ENCODE measurements at places on chromosomes 7 and 10. TPM values are rescaled to one million over a fixed set of nuclear protein-coding genes. Genes with fewer than 3 reads are reported as not detected.

DNA sequence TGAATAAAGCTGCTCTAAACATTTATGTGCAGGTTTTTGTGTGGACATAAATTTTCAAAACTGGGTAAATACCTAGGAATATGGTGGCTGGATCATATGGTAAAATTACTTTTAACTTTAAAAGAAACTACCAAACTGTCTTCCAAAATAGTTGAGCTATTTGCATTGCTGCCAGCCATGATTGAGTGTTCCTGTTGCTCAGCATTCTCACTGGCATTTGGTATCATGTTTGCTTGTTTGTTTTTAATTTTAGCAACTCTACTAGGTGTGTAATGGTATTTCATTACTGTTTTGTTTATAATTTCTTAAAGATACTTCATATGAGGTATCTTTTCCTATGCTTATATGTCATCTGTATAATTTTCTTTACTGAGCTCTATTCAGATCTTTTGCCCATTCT lies 143.2 kb downstream of the POLR1F start:
- DNase-seq = no peak
- H3K27me3 ChIP-seq = no peaks in the 10 kb centered on the region
- H3K36me3 ChIP-seq = no peaks in the 10 kb centered on the region
- no peak overlapping the region for H3K4me3 ChIP-seq
- H3K27ac ChIP-seq = no peak overlapping the region

The FXYD4 gene
- not detected for total RNA-seq

The JAKMIP3 gene
- total RNA-seq = 0.15 TPM

DNA sequence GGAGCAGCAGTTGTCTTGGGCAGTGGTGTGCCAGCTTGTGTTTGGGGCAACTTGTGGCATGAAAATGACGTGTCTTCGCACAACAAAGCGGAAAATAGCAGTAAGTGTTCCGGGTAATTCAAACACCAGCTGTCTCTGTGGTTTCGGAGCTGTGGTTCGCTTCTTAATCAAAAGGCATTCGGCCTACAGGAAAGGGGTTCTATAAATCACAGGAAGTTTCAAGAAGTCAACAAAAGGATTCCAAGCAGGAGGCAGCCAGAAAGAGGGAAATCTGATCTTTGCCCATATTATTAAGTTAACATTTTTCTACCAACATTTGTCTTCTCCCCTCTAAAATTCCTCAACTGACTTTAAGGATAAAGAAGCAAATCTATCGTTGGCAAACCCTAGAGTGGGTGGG lies 353.4 kb downstream of the FGFR2 start:
- no peak for DNase-seq
- H3K36me3 ChIP-seq = peaks cover 5% of the 10 kb centered on the region
- H3K4me1 ChIP-seq = no peaks in the 10 kb centered on the region
- no peak overlapping the region for H3K27ac ChIP-seq

DNA sequence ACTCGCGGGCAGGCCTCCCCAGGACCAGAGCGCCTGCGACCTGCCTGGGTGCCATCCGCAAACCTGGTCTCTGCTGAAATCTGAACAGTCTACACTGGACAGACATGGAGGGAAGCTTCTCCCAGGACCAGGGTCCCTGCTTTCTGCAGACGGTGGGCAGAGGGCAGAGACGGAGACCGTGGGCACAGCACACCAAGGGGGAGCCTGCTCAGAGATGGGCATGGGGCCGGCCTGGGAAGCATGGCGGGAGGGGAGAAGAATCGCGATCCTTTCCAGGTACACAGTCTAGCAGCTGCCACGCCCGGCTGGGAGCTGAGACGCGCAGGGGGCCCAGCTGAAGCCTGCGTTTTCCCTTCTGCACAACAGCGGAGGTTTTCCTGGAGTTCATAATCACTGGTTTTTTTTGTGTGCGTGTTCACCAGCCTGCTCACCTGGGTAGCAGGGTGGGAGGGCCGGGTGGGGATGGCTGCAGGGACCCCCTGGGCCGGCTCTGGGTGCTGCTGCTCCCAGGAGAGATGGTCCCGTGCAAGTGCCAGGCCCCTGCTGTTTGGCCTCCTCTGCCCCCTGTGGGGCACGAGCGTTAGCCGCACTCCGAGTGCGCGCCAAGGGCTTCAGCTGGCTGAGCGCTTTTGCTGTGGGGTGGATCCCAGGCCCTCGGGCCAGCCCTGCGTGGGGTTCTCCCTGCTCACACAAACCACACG lies 448.8 kb downstream of the DNAJB6 start:
- no peaks in the 10 kb centered on the region for H3K27me3 ChIP-seq
- no peak for DNase-seq
- no peaks in the 10 kb centered on the region for H3K4me1 ChIP-seq
- no peak overlapping the region for H3K4me3 ChIP-seq
- H3K36me3 ChIP-seq = peaks cover 10% of the 10 kb centered on the region

DNA sequence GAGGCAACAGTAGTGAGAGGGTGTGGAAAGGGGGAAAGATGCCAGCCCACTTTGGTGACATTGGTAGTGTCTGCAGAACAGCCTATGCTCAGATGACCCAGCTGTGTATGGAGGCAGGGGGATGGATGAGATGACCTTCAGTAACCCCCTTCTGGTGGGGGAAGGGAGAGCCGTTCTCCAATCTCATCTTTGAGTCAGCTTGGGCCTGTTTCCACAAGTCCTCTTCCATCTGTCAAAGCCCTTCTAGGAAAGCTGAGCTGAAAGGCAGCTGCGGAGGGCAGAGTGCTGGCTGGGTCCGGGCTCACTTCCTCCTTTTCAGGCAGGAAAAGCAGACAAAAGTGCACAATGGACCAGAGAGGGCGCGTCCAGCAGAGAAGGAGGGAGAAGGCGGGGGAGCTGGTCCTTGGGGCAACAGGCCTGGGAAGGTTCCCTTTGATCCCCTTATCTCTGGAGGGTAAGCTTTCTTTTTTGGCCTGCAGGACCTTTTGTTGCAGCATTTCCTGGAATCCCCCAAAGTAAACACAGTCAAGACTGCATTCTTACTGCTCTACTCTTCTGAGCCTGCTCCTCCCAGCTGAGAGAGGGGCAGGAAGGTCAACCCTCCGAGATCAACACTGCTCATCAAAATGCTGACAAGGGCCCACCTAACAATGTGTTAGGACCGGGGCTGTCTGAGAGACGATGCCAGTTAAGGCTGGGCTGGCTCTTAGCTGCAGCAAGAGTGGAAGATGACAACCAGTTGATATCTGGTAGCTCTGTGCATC lies 1.2 kb upstream of the LRMDA start:
- no peak overlapping the region for H3K27ac ChIP-seq
- no peak overlapping the region for H3K4me3 ChIP-seq
- H3K4me1 ChIP-seq = peaks cover 10% of the 10 kb centered on the region

The RAMP3 gene
- not detected for total RNA-seq
